Activated CD8-positive, alpha-beta memory T cell treated with anti-CD3 and anti-CD28 coated beads for 4 hours (primary cell): ENCODE measurements at places on chromosomes 2 and 18.

- no peak for DNase-seq
Measured at GRCh38 chr2:55874338-55874737, 49.2 kb downstream of the EFEMP1 start.

DNA sequence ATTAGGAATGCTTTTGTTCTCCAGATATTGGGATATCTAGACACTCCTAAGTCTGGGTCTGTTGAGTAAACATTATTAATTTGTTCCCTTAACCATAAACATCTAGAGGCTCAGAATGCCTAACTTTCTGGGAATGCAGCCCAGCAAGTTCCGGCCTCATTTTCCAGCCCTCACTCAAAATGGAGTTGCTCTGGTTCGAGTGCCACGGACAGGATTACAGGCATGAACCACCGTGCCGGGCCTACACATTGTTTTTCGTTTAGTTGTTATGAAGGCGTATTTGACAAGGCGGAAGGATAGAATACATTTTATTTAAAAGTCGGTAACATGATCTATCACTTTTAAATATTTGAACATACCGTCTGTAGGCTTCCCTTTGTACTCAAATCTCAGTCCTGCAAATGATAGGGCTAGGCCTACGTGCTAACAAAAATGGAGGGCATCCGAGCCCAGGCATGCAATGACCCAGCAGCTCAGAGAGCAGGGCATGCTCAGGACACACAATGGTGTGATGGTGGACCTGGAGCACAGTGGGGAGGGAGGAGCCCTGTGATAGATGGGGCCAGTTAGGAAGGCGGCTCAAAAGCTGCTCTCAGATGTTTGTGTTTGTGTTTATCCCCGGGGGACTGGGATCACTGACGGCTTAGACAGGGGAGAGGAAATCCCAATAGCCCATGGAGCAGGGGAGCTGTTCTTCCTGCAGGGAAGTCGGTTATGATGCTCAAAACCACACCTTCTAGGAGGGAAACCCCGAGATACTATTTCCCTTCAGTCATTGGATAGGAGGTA is 2.9 kb upstream of the SCYGR1 start:
- DNase-seq, result no peak

- no peak for DNase-seq
Measured at GRCh38 chr2:55026202-55026601, 24.0 kb downstream of the RTN4 start.

- DNase-seq, result no peak
Measured at GRCh38 chr18:10588975-10589374, 63.1 kb downstream of the NAPG start.

GRCh38 chr18:7269942-7270341 is 39.1 kb downstream of the LRRC30 start:
- DNase-seq, result no peak

- no peak for DNase-seq
Measured at GRCh38 chr2:28658369-28658768, 93.3 kb upstream of the PPP1CB start.

DNA sequence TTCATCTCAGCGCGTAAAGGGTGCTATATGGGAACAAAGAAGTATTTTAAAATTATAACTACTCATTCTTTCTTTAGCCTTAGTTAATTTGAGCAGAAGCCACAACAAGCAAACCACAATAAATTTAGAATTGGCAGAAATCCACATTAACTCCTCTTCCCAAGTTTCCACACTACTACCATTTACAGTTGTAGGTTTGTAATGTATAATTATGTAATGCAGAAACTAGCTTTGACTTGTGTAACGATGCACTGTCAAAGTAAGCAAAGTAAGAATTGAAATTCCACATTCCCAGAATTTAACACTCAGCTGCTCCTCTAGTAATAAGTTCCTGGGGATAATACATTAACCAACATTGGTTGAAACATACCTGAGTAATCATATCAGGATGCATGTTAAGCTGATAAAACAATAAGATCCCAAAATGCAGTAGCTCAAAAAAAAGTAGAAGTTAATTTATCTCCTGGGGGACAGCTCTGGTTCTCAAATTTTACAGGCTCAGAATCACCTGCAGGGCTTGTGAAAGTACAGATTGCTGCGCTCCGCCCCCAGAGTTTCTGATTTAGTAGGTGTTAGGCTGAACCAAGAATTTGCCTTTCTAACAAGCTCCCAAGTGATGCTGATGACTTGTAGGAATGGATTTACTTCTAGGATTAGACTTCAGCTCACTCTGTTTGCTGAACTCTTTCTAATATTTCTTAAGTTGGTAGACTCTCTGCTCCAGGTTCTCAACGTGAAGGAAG is 9.9 kb downstream of the GRP start:
- DNase-seq, result no peak

DNA sequence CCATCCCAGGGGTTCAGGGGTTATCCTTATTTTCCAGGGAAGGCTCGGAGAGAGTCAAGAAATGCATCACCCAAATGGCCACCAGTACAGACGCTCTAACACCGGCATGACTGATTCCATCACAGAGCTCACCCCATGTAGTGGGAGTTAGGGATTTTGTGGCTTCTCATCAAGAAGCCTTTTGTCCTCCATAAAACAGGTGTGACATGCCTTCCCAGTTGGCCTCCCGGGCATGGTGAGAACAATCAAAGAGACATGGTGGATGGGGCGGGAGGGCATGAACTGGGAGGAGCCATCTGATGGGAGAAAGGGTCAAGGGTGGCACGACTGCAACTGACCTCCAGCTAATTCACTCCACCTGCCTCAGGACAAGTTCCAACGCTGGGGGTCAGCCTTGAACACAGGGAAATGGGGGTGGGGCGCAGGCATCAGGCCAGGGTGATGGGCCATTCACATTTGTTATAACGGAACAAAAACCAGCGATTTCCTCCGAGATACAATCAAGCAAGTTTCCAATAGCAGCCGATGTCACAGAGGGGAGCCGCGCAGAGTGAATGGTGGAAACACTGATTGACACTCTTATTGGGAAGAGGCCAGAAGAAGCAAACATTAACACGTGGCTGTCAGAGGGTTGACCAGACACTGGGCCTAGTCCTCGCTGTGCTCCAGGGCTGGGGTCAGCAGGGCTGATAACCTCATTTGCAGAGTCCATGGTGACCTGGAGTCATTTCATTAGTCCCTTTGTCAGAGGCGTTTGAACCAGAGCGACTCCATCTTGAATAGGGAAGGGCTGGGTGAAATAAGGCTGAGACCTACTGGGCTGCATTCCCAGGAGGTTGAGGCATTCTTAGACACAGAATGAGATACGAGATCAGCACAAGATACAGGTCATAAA is 80.5 kb upstream of the HPCAL1 start:
- DNase-seq, result no peak
